ENCODE measurements at places on chromosomes 12 and 14.

- no peak for DNase-seq
These were observed 2.0 kb upstream of the GALC start for GRCh38 chr14:87994974-87995373.

DNA sequence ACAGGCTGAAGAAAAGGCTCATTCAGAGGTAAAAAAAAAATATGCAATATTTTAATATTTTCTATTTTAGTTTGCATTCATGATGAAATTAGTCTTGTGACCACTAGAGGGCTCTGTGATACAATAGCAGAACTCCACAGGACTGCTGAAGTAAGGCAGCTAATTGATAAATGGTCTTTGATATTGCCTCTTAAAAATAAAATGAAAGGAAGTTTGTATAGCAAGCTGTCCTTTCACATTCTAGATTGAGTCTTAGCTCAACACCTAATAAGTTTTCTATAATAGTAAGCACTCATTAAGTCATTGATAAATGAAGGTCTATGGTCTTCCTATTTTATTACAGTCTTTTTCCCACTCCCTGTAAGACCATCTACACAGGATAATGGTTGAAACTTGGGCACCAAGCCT is 315.7 kb downstream of the NAV3 start:
- DNase-seq, result peak; percentile 39

DNA sequence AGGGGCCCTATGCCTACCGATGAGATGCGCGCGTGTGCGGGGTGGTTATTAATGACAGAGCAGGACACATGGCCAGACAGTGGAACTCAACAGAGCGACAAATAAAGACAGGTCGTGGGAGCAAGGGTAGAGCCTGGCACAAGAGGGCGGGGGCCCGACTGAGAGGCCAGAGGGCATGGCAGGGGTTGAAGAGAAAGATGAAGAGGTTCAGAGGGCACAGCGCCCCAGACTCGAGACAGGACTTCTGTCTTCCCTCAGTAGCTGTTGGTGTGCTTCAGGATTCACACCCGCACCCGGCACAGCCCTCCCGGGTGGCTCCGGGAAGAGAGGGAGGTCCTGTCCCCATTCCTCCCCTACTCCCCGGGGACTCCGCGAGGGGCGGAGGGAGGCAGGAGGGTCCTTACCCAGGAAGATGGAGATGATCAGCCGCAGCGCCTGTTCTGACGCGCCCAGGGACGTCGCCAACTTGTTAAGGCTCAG is 366 bp downstream of the LPCAT3 start:
- no peak for DNase-seq

- DNase-seq, result no peak
These were observed 43.8 kb downstream of the EVL start for GRCh38 chr14:100108840-100109593.

DNA sequence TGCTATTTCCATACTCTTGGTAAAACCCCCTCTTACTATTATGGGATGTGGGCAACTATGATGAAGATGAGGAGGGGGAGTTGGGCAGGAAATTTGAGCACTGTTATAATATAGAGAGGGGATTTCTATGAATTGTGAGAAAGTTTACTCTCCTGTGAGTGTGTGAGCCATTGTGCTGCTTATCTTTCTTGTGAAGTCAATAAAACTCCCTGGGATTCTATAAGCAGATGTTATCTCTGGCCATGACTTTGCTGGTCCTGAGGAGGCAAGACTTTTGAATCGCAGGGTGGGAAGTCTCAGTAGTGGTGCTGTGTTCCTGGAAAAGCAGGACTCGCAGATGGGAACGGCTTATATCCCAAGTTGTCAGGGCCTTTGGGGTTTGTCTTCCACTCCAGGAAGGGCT is 62.2 kb downstream of the EMP1 start:
- no peak for DNase-seq

GRCh38 chr12:2076728-2077127 is 23.9 kb downstream of the CACNA1C start:
- DNase-seq, result no peak

DNA sequence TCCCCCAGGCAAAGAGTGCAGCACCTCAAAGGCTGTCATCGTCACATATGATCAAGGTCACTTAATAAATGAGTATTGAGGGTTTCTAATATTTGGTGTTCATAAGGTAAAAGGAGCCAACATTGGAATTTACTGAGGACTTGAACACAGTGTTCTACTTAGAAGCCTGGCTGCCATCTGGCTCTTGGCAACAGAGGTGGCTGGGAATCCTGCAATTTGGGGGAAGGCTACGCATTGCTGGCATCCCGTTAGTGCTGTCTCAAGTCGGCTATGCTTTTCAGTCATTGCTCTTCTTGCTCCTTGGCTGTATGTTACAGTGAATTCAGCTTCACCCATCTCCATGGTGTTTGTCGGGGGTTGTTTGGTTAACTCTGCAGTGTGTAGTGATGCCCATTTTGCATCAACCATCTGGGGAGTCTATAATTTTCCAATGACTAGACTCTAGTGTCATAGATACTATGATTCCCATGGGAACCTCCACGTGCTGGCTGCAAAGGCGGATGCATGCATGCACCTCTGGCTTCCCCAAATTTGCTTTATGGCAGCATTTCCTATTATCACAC is 12.9 kb upstream of the SLC24A4 start:
- DNase-seq, result peak; percentile 82

GRCh38 chr12:1691123-1692007 is 495 bp downstream of the ADIPOR2 start:
- no peak for DNase-seq

- DNase-seq, result no peak
These were observed 30.2 kb upstream of the FICD start for GRCh38 chr12:108484845-108485244.

DNA sequence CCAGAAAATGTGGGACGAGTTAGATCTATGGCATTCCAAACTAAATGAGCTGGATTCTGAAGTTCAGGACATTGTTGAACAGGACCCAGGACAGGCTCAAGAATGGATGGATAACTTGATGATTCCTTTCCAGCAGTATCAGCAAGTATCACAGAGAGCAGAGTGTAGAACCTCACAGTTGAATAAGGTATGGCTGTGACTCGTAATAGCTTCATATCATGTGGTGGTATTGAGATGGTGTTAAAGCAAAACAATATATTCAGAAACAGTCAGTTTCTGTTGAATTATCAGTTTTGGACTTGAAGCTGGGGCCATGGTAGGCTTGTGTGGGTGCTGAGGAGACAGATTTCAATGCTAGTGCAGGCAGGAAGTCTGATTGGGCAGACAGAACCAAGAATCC is 213.7 kb downstream of the ESR2 start:
- no peak for DNase-seq

- no peak for DNase-seq
These were observed 40.8 kb downstream of the CCDC92 start for GRCh38 chr12:123931686-123932321.

DNA sequence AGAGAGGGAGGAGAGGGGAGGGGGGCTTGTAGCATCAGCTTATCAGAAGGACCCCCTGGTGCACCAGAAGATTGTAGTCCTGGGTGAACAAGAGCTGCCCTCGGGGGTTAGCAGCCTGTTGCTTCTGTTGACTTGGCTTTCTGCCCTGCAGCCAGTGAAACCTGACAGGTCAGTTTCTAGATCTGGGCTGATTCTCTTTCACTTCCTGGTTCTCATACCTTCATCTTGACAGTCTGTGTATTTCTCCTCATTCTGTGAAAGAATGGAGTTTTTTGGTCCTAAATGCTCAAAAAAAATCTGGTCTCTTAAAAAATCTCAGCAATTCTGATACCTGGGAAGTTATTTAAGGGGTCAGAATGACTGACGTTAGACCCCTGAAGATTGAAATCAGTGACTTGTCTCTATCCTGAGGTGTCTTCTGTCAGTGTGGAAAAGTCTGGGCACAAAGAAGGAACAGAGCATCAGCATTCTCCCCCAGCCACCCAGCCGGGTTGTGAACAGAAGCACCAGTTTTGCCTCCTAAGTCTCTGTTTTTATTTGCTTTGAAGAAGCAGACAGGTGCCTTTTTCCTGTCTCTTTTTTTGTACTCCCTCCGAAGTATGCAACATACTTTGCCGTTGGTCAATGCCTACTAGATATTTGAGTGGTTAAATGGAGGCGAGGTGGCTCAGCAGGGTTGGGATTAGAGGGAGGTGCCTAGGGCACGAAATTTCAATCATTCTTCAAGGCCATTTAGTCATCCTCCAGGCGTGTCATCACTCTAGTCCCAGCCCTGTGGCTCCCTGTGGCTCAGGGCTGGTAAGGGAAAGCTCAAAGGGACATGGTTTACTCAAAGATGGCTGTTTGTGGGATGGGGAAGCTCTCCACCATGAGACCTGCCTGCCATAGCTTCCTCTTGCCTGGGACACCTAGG is 24.0 kb downstream of the TTC9 start:
- no peak for DNase-seq

DNA sequence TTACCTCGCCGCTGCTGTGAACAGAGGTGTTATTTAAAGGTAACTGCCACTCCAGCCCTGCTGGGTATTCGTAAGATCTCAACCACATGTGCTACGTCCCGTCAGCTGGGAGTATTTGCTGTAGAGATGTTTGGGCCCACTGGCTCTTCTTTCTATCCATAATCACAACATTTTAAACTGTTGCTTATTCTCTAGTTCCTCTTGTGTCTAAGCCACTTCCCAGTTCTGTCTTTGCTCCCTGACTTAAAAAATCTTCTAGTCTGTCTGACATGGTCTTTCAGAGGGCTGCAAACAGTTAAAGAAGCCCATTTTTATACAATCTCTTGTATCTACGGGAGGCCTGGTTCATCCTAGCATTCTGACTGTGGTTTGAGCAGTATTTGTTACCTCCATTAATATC is 33.2 kb upstream of the HELB start:
- no peak for DNase-seq

DNA sequence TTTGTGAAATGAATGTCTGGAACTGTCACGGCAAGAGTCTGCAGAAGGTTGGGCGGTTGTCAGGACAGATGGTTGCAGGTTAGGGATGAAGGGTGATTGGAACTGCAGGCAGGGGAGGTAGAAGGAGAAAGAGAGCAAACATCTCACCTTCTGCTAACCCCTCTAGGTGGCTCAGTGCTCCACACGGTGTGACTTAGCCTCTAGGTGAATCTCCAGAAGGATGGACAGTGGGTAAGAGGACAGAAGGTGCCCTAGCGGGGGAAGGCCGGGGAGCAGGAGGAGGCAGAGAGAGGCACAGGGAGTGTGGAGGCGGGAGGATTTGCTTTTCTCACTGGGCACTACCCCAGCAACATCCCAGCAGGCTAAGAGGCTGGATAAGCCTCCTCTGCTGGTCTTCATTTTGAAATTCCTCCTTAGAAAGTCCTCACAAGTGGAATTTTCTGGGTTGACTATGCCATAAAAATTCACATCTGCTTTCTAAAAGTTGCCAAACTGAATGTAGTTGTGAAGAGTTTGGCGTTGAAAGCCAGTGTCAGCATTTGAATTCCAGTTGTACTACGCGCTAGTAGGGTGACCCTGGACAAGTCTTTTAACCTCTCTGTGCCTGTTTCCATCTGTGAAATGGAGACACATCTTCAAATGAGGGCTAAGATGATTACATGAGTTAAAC is 10.7 kb upstream of the GPR68 start:
- DNase-seq, result peak; percentile 87

DNA sequence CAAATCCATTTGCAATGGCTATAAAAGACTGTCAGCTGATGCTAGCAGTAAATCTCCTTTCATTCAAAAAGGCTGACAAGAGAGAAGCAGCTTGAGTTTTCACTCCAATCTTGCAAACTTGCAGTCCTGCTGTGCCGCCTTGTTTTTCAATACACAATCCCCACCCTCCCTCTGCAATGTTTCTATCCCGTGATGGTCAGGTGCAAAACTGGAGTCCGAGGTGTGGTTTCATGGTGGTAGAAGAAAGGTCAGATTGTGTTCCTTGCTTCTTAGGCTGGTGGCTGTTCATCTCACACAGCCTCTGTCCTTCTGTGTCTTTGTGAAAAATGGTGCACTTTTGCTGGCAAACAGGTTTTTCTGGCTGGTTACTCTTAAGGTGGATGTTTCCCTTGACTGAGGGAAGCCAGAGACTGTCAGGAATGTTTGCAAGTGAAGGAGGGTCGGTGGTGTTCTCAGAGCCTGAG is 27.7 kb upstream of the TBX3 start:
- no peak for DNase-seq

GRCh38 chr14:20194101-20194500 is 3.4 kb downstream of the OR11G2 start:
- no peak for DNase-seq

GRCh38 chr14:51093371-51094281 is 1.3 kb downstream of the TRIM9 start:
- DNase-seq, result peak; percentile 66

GRCh38 chr12:54562750-54563356 is 13.5 kb downstream of the PDE1B start:
- DNase-seq, result no peak

GRCh38 chr14:33542338-33543287 is 408.3 kb downstream of the EGLN3 start:
- no peak for DNase-seq

DNA sequence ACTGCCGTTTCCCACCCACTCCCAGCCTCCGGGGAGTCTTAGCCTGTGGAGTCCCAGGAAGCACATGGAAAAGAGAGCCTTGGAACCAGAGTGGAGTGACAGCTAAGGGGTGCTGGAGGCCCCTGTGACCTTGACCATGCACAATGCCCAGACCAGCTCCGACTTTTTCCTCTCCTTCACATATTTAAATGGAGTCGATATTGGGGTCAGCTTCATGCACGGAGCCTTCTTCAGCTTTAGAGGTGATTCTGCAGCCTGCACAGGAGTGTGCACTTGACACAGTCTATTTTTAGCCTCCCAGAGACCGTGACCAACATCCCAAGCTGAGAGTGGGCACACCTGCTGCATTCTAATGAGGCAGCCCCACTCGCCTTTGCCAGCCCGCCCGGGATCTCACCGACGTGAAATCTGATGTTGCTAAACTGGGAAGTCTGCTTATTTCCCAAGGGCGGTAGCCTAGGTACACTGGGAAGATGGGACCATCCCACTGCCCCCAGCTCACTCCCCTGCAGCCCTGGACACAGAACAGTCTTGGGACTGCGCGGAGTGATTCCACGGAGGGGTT is 47.5 kb downstream of the PRMT8 start:
- no peak for DNase-seq

- no peak for DNase-seq
These were observed 152.7 kb downstream of the GXYLT1 start for GRCh38 chr12:41992022-41992421.

DNA sequence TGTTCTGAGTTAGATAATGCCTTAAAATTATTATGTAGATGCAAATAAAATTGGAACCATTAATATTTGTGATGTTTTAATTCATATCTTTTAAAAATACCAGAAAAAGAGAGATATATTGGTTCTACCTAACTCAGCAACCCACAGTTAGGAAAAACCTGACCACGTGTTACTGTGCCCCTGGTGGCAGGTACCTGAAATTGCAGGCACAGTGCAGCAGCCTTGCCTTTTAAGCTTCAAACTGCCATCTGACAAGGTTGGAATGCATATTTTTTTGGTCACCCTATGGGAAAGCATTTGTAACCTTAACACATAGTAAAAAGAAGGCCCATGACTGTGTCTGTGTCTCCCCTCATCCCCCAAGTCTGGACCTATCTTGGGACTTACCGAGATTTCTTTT is 109.4 kb upstream of the NOS1 start:
- DNase-seq, result no peak
